Chondrocyte (in vitro differentiated cells): ENCODE measurements at places on chromosomes 6 and 20. TPM values are rescaled to one million over a fixed set of nuclear protein-coding genes. Genes with fewer than 3 reads are reported as not detected.

GRCh38 chr6:156773935-156774852 lies 3.0 kb upstream of the ARID1B start:
- DNase-seq, result no peak

DNA sequence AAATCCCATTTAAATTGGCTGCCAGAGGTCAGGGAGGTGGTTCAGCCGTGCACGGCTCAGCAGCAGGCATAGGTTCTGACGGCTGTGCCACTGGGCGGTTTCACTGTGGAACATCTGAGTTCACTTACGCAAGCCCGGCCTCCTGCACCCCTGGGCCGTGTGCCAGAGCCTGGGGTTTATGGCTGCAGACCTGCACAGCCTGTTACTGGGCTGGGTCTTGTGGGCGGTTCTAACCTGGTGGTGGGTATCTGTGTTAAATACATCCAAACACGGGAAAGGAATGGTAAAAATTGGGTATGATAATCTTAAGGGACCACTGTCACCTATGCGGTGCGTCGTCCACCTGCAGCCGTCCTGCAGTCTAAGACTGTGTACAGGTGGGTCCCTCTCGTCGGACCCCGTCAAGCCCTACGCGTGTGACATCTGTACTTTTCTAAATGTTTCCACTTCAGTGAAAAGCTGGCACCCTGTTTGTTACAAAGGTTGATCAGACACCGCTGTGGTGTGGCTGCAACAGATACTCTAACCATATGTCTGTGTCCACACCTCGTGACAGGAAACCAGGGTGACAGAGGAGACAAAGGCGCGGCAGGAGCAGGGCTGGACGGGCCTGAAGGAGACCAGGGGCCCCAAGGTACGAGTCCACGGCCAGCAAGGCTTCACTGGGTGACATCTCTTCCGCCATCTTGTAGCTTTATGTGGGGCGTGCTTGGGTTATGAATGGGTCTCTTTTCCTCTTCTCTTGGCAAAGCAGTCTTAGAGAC lies 21.5 kb downstream of the COL9A3 start:
- DNase-seq, result no peak

GRCh38 chr20:9981829-9982228 lies 53.0 kb upstream of the ANKEF1 start:
- DNase-seq, result no peak

DNA sequence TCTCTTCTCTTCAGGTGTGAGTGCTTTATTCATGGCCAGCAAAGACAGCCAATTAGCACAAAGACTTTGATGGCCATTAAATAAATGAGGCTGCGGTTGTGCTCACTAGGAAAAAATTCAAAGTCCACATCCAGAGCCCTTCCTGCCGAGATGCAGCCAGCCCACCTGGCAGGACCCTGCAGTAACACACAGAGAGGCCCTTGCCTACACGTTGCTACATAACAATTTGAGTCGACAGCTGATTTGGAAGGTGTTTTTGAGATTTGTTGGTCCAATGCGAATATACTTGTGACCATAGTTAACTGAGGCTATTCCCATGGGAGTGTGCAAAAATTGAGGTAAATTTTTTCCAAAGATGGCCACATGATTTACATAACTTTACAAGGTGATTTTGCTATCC lies 605.4 kb upstream of the HTR1E start:
- no peak for DNase-seq

GRCh38 chr6:146874278-146875018 lies 275.7 kb downstream of the ADGB start:
- DNase-seq, result no peak

DNA sequence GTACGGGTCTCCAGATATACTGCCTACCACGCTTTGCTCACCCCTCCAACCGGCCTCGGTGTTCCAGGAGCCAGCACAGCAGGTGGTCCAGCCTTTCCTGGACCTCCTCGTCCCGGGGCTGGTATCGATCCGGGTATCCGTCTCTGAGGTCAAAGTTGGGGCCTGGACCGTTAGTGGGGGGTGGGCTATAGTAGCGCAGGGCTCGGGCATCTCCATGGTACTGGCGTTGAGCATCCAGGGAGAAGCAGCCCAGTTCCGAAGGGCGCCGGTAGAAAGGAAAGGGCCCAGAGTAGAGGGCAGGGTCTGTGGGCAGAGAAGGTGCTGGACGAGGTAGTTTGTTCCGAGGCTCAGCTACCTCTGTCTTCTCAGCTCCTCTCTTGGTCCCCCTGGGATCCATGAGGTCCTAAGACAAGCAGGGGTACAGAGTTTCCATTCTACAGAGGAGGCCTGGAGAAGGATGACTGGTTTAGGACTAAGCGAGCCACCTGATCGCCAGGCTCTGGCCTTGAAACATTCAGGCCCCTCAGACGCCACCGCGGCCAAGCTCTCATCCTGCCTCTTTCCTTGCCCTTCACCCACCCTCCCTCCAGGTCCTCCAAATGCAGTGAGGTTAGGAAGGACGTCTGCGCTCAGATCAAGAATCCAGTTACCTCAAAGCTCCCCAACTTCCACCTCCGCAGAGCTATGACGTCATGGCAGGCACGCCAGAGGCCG lies 502 bp downstream of the DXO start:
- DNase-seq, result peak; percentile 93

DNA sequence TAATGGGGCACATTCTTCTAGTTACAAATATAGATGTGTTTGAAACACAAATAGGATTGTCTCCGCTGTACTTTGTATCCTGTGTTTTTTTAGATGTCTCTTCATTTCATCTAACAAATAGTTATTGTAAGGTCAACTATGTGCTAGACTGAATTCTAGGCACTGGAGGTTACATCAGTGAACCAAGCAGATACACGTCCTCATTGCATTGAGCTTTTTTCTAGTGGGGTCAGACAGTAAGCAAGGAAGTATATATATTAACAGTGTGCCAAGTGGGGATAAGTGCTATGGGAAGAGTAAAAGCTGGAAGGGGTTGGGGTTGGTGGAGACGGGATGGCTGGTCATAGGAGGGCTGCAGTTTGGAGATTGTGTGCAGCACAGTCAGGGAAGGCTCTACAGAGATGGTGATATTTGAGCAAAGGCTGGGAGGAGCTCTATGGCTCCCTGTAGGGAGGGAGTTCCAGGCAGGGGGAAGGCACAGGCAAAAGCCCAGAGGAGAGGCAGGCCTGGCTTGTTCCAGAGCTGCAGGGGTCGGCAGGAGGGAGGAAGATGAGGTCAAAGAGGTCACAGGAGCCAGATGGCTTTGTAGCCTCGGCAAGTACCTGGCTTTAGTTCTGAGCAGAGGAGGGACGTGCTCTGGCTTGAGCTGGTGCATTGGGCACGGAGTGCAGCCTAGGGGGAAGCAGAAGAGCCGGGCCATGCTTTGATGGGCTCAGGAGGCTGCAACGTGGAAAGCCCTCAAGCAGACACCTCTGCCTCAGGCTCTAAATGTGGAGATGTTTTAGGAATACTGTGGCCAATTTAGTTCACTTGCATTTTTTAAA lies 152.3 kb downstream of the ZDHHC14 start:
- DNase-seq, result no peak

THBD gene
- 8.0 to 38.2 TPM (median 37.5 TPM) in 3 replicates for total RNA-seq

KHDRBS2 gene
- total RNA-seq, result not detected in 3 replicates
